Stimulated activated CD8-positive, alpha-beta memory T cell treated with anti-CD3 and anti-CD28 coated beads, Interleukin-4, amount 100 ng/mL, for 48 hours (primary cell): ENCODE measurements at places on chromosomes 13 and 19.

DNA sequence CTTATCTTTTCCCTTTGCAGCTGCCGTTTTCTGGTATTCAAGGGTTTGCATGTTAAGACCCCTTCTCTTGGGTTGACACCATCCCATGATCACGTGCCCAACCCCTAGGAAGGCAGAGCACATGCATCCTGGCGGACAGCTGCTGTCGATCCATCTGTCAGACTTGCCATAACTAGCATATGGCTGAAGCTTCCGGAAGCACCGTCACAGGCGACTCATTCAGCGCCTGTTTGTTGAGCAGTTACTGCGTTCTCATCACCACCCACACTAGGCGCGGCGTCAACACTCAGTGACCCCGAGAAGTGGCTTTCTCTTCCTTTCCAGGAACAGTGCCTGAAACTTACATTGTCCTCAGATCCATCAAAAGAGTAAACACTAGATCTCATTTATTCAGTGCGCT, 93.6 kb downstream of the SOX1 start:
- no peak for DNase-seq

DNA sequence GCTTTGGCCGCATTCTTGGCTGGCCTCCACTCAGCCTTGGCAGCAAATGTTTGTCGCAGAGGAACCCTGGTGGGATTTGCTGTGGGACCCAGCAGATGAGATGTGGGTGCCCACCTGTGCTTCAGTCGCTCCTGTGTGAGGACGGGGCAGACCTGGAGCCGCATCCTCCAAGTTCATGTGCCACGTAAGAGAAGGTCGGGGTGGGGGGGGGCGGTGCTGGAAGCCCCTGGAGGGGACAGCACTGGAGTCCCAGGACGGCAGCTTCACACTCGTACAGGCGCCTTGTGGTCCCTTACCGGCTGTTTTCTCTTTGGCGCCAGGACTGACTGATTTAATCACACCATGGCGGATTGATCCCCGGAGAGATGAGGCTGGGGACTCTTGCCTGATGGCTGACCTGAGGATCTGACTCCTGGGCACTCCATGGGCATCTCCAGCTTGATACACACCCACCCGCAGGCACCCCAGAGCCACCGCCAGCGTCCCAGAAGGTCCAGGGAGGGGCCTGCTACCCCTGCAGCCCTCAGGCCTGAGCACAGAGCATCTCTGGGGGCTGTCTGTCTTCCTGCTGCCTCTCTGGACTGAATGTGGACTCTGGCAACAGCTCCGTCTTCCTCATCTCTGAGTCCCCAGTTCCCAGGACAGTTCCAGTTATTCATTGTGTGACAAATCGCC, 10.0 kb upstream of the GRTP1 start:
- no peak for DNase-seq

- DNase-seq: peak; percentile 64
Measured at GRCh38 chr19:45613926-45614725, 12.1 kb upstream of the GPR4 start.

GRCh38 chr13:47033216-47033615, 136.4 kb upstream of the HTR2A start:
- no peak for DNase-seq

- DNase-seq: no peak
Measured at GRCh38 chr13:33194820-33195692, 90.5 kb downstream of the STARD13 start.

GRCh38 chr13:100356889-100357288, 231.7 kb downstream of the GGACT start:
- no peak for DNase-seq

DNA sequence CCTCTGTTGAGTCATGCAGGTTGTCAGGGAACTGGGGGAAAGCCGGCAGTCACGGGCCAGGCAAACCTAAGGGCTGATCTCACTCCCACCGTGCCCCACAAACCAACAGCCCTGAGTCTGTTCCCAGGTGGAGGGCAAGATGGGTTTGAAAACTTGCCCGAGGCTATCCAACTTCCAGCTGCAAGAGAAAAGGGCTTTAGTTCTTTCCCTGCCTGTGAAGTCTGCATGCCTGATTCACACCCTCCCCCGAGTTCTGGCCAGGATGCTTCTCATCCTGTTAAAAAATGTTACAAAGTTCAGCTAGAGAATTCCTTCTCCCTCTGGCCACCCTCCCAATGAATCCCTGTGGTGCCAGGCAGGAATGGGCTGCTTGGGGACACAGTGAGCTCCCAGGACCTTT, 33.1 kb downstream of the MYO16 start:
- no peak for DNase-seq

DNA sequence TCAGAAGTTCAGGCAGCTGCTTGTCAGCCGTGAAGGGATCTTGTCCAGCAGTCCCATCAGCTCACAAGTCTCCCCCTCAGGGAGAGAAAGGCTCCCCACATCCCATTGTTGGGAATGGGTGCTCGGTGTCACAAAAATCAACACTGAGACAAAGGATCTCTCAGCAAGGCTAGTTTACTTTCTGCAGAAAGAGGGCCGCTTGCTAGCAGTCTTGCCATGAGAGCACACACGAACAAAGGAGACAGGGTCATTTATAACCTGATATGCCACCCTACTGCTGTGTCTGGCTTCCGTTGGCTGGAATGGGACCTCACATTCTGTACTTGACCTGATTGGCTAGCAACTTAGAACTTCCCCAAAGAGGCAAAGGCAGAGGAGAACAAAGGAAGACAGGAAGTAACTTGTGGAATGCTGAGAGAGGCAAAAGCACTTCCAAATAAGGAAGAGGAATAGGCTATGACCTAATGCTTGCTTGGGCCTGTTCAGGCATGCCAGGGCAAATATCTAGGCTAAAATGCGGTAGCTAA, 8.7 kb upstream of the IGFL3 start:
- no peak for DNase-seq

- DNase-seq: no peak
Measured at GRCh38 chr19:49528211-49528771, 488 bp downstream of the RCN3 start.

GRCh38 chr13:82878536-82878935, 1003.7 kb downstream of the SLITRK1 start:
- no peak for DNase-seq

DNA sequence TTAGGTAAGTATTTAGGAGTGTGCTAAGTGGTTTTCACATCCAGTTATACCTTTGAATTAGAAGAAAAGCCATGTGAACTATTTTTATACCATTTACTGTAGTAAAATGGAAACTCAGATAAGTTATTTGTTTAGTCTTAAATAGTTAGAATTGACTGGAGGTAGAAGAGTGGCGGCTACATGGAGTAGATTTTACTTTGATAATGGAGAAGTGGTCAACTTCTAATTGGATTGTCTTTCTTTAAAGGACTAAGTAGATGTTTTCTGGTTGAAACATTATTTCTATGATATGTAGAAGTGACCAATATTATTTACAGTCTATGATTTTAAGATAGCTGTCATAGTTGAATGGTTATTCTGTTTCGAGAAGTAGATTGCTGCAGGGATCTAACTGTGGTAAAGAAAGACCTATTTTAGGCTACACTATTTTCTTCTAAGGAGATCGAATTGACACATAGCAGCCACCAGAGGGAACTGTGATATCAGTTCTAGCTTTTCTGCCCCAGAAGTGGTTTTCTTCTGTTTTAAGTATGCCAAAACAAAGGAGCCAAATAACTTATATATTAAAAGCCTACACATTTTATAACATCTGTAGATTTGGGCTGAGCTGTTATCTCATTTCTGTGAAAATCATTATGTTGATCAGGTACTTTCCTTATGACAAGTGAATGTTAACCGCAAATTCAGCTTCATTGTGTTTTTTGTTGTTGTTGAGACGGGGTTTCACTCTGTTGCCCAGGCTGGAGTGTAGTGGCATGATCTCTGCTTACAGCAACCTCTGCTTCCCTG, 26.1 kb downstream of the ZMYM2 start:
- no peak for DNase-seq

DNA sequence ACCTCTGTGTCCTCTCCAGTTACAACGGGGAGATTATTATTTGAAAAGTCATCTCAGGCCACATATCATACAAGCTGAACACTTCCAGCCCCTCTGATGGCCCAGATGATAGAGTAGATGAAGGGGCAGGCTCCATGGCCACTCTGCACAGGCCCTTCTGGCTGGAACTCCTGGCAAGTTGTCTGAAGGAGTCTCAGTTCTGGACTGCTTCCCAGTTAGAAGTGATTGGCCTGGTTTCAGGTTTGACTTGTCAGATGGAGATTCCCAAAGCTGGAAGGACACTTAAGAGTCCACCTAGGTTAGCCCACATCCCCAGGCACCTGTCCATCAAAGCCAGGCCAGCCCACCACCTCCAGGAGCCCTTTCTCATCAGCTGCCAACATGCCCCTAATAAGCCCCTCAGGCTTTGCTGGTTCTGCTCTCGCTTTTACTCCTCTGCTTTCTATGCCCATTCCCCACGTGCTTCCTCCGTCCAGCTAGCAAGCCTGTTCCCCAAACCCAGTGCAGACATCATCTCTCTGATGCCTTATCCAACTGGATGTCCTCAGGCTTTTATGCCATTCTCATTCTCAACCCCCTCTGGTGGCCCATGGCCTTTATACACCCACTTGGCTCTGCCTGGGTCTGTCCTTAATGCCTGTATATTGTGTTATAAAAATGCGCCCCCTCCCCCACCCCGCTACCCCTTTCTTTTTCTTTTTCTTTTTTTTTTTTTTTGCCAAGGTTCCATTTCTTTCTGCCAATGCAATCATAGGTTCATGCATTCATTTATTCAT, 56.5 kb downstream of the HSPH1 start:
- no peak for DNase-seq

GRCh38 chr13:74747186-74747955, 613.2 kb upstream of the KLF12 start:
- DNase-seq: no peak

- no peak for DNase-seq
Measured at GRCh38 chr13:87884884-87885283, 213.7 kb downstream of the SLITRK5 start.

DNA sequence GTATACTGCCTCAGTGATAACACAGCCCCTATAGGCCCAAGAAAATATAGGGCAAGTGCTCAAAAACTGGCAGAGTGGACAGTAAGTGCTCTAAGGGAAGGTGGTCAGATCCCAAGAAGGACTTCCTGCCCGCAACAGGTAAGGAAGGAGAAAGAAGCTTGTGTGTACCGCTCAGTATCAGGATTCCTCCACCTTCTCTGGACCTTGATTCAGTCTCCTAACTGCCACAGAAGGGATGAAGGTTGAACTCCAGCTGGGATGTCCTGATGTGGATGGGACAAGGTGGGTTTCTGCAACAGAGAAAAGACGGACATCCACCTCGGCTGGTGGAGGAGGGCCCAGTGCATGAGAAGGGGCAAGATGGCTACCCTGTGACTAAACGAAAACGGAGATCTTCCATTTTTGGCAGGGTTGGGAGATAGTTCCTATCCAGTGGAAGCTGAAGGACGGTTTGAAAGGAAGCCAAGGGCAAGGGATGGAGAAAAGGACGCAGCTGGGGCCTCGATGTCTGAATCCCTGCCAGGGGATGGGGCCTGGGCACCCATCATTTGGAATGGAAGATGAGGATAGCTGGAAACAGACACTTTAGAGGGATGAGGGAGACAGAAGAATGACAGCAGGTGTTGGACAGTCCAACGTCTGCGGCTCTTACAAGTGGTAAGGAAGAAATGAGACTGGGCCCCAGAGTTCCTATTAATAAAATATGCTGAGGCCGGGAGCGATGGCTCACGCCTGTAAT, 1.3 kb upstream of the ATF5 start:
- DNase-seq: no peak
